ENCODE measurements at places on chromosomes 11 and 22.

DNA sequence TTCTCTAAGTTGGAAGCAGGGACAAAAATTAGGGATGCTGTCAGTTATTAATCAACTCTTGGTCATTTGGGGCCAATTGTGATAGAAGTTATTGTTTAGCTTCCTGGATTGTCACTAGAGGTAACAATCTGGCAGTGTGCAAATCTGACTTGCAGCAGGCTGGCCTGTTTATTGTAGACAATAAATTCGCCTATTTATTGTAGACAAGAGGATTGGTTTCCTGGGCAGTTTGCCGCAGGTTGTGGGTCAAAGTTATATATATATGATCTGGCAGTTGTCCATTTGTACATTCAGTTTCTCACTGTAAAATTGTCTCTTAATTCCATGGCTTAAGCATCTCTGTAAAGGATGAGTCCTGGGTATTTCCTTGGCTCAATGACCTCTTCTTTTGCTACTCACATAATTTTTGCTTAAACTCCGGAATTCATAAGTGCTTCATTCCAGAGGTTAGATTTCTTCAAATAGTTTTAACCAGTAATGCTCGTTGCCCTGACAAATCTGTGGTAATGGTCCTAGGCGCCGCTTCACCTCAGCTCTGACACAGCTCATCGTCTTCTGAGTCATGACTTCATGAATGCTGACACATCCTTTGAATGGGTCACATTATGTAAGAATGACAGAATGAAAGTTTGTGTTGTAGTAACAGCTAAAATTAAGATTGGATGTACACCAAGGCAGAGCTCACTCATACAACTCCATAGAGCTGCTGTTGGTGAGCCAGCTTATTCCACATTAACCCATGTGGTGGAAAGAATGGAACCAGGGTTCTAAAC, 7.8 kb upstream of the MMP3 start:
- DNase-seq, result no peak

DNA sequence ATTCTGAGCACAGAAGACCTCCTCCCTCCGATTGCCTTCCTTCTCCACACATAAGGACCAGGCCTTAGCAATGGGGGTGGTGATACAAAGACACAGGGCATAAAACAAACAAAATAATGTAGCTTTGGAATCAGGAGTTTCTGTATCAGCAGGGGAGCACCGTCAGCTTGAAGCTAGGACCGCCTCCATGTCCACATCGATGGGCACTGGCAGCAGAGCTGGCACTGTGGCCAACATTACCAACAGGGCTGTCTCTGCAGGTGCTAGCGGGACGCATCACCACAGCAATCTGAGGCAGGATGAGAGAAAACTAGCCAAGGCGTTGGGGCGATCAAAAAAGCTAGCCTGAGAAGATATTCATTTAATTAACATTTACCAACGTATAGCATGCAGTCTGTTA, 201.4 kb downstream of the MAML2 start:
- no peak for DNase-seq

DNA sequence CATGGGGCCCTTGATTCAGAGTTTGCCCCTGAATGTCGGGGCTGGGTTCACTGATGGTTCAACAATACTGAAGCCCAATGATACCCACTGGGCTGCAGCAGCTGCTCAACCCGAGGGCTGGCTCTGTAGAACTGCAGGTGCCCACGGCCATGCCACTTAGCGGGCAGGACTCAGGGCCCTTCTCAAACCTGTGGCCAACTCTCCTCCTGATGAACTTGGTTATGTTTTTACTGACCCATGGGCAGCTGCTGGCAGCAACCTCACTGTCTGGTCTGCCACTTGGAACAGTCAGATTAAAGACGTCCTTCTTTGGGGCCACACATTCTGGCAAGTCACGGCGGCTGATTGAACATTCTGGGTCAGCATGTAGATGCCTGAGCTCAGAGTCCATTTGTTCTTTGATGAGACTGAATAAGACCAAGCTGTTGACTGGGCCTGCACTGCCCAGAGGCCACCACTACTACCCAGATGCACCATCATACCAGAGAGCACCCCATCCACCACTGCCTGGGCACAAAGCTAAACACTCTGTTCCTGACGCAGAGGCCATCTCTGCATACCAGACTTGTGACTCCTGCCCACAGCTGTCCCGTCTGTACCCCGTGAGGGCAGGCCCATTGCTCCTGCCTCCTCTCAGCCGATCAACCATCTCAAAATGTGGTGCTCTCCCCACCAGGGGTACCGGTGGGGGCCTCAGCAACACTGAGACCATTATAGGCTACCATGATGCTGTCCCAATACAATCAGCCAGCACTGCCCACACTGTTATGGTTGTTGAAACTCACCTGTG, 67.8 kb downstream of the SHANK2 start:
- DNase-seq, result no peak

- no peak for DNase-seq
Observed at GRCh38 chr22:27970596-27971220, 51.7 kb upstream of the PITPNB start.

DNA sequence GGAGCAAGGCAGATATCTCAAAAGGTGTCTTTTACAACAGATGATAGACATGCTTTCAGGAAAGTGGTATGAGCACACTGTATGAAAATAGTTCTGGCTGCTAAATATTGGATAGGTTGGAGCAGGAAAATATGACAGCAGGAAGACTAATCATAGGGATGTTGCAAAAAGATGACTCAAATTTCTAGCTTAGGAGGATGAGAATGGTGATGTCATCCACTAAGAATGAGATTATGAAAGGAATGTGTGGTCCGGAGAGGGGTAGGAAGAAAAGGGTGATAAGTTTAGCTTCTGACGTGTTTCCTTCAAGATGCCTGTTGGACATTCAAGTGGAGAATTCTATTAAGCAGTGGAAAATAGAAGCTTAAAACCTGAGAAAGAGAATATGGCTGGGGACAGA, 46.4 kb downstream of the RCN1 start:
- no peak for DNase-seq

DNA sequence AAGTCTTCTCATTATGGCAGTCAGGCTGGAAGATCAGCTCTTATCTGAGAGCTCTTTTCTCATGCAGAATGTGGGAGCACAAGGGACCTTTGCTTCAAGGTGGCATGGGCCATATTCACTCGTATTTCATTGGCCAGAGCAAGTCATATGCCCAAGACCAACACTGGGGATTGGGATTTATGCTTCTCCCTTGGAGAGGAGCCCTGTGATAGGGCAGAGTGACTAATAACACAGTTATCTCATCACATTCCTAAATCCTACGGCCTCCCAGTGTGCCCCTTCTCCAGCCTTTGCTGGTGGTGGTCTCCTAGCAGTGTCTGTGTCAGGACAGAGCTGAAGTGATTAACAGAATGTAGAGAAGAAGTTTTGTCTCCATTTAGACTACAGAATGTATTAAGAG, 48.6 kb downstream of the SYT9 start:
- DNase-seq, result no peak

GRCh38 chr11:6332066-6332465, 11.8 kb upstream of the CAVIN3 start:
- no peak for DNase-seq

DNA sequence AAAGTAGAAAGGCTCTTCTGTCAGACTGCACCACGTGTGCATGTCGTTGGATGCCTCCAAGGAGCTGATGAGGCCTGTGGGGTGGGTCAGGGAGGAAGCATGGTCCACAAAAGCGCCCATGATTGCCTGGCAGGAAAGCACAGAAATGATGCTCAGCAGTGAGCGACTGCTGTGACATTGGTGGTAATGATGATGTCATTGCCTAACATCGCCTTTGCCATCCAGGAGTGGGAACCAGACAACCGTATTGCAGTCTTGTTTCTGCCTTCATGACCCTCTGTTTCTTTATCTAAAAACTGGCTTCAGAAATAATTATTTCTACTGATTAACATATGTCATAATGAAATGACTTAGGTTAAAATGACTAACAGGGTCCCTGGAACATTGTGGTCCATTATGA, 477.8 kb upstream of the B3GAT1 start:
- DNase-seq, result no peak

DNA sequence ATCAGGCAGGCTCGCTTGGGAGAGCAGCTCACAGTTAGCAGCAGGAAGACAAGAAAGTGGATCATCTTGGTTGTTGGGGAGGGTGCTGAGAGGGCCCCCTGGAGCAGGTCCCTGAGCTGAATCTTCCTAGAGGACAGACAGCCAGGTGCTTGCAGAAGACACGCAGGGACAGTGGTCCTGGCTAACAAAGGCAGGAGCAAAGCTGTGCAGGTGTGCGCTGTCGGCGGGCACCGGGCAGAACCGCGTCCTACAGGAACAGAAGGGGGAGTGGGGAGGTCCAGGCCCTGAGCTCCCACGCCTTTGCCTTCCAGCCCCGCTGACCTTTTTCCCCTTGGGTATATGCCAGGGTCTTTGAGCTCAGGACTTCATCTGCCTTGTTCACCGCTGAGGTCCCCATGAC, 30.1 kb upstream of the PARVB start:
- no peak for DNase-seq

- no peak for DNase-seq
Observed at GRCh38 chr11:108085672-108086071, 35.7 kb upstream of the ACAT1 start.

GRCh38 chr11:126366064-126366822, 10.8 kb downstream of the ST3GAL4 start:
- DNase-seq, result no peak

DNA sequence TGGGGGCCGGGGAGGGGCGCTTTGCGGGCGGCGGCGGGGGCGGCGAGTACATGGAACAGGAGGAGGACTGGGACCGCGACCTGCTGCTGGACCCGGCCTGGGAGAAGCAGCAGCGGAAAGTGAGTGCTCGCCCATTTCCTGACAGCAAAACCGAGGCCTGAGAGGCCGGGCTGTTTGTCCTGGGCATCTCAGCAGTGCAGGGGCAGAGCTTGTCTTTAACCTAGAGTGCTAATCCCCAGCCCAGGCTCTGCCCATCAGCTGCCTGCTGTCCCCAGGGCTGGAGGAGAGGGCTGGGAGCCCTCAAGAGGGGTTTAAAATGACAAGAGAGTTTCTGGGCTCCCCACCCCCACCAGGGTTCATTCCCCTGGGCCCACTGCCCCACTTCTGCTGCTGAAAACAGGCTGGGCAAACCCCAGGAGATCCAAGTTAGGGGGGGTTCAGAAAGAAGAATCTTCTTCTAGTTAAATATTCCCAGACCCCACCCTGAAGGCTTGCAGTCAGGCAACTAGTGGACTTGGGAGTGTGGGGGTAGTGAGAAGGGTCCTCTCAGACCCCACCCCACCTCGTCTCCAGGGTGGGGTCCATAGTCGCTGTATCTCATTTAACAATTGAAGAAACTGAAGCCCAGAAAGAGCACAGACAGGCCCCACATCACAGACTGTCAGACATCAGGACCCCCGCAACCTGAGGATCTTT, 411 bp downstream of the ACTN3 start:
- no peak for DNase-seq

DNA sequence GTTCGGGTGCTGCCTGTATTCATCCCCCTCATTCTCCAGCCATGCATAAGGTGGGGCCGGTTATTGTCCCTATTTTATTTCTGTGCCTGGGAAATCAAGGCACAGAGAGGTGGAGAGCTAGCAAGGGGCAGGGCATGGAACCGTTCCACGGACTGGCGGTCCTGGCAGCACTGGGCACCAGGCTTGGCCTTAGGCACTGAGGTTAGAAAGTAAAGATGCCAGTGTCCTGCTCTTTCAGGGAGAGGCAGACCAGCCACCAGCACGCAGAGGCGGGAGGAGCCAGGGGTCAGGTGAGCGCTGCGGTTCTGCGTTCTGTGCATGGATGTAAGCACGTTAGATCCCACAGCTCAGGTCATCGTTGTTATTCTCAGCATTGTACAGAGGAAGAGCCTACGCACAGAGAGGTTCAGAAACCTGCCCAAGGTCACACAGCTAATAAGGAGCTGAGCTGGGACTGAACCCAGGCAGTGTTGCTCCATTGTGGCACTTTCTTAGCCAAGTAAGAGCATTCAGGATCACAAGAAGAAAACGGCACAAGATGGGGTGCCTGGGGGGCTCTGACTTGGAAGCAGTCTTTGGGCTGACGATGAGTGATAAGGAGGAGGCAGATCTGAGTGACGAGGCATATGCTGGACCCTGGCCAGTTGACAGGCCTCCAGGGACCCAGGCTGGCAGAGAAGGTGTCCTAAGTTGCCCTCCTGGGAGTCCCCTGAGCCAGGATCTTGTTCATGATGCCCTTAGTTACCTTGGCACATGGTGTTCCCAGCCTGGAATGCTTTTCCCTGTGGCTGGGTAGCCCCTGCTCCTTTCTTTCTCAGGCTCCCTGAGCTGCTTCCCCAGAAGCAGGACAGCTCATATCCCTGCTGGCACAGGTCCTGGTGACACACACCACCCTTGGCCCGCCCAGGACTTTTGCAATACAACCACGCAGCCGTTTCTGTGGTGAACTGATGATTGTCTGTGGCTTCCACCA, 41.1 kb downstream of the OSBPL5 start:
- DNase-seq, result no peak

- DNase-seq, result no peak
Observed at GRCh38 chr11:87198266-87198881, 160.6 kb downstream of the TMEM135 start.

DNA sequence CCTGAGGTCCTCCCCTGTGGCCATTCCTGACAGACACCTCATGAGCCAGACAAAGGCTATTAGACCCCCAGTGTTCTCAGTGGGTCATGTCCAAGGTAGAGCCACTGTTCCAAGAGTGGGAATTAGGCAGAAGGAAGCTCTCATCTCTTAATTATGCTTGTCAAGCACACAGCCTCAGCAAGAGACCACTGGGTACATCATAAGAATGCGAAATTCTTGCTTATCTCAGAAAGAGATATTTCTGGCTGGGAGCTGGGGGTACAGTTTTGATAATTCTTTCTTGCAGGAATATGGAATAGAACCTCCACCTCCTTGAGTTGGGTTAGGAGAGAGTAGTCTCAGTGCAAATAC, 1280.0 kb upstream of the CNTN5 start:
- no peak for DNase-seq

- DNase-seq, result no peak
Observed at GRCh38 chr11:67576735-67577475, 6.7 kb upstream of the GSTP1 start.

- no peak for DNase-seq
Observed at GRCh38 chr11:60485987-60486386, 6.6 kb upstream of the MS4A12 start.

DNA sequence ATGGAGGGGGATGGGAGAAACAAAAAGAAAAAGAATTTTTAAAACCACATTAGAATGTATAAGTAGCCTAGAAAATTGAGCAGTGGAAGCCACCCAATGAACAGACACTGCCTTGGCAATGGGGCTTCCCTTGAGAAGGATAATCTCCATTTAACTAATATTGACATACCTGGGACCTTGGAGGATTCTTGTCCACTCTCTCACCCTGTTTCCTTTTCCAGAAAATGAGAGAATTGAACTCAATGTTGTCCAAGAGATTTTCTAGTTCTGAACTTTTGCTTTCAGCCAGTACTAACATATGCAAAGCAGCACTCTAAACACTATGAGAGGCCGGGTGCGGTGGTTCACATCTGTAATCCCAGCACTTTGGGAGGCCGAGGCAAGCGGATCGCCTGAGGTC, 524 bp downstream of the MS4A8 start:
- no peak for DNase-seq

DNA sequence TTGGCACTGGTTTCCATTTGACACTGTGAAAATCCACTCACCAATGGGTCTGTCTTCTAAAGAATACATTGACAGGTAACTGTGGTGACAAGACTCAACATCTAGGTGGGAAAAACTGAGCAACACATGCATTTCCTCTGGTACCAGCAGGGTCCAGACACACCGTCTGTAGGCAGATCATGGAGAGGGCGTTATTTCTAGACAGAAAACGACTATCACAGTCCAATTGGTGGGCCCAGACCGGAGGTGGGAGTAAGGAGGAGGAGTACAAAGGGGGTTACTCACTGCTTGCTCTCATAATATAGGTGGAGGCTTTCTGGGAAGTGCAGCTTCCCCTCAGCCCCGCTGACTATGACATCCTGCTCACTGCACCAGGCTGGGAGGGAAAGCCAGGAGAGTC, 9.9 kb downstream of the OVCH2 start:
- DNase-seq, result no peak

All from activated gamma-delta T cell (primary cell).